T47D (cell line): ENCODE measurements at places on chromosomes 2 and 18.

DNA sequence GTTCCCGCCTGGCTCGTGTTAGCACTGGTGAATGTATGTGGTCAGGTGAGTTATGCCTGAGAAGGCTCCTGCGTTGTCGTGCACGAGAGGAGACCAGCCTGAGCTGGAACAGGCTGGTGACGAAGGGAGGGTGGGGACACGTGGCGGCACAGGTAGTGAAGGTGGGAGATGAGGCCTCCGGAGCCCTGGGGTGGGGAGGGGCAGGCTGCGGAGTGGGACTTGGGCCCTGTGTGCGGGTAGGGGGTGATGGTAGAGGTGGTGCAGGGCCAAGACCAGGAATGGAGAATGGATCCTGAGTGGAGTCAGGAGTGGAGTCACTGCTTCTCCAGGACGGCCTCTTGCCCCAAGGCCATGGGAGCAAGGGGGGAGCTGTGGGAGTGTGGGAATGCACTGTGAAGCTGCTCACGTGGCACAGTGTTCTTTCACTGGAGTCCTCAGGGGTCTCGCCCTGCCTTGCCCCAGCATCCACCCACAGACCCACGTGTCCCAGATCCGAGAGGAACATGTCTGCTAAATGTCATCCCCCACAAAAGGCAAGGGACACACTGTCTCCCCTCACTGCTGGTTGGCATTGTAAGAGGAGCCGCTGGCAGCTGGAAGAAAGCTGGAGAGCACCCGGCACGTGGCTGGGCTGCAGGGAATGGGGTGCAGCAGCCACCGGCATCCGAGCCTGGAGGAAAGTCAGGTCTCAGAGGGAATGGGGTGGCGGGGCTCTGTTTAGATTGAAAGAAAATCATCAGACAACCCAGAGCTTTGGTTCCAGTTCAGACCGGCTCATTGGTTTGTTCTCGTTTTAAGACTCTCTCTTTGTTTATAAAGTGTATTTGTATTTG, 63.7 kb downstream of the CYP26B1 start:
- DNase-seq = no peak

GRCh38 chr2:172172513-172173173, 69.9 kb upstream of the DLX2 start:
- peak; percentile 70 for DNase-seq

DNA sequence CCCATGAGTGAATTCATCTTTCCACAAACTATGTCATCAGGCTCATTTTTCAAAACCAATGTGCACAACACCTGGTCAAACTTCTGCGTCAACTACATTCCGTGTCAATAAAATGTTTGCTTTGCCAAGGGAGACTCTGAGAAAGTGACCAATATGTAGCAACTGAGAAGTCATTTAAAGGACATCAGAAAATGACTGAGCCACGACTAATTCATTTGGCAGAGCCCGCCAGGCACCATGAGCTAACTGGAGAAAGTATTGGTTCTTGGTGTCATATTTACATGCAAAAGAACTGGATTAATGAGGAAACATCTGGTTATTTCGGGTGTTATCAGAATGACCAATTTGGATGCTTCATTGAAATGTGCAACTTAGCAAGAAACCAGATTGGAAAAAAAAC, 7.2 kb downstream of the RND3 start:
- DNase-seq = no peak

DNA sequence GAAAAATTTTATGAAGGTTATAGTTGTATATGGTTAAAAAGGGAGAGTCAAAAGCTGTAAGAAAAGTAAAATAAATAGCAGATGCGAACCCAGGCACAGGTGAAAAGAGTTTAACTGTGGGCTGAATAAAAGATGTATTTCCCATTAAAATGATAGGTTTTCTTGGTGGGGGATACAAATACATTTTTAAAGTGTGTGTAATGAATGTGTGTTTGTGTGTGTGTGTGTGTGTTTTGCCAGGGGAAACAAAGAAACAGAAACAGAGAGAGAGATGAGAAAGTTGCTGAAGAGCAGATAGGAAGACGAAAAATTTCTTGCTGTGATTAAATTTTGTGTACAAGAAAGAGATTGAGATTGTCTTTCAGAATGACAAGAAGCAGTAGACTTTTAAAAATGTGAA, 12.1 kb downstream of the TFPI start:
- no peak for DNase-seq

GRCh38 chr2:54624591-54625071, 98.8 kb upstream of the EML6 start:
- DNase-seq = no peak

- no peak for DNase-seq
These were observed 95.3 kb downstream of the MREG start for GRCh38 chr2:215917953-215918620.

- no peak for DNase-seq
These were observed 1.3 kb downstream of the EML6 start for GRCh38 chr2:54724560-54725342.

DNA sequence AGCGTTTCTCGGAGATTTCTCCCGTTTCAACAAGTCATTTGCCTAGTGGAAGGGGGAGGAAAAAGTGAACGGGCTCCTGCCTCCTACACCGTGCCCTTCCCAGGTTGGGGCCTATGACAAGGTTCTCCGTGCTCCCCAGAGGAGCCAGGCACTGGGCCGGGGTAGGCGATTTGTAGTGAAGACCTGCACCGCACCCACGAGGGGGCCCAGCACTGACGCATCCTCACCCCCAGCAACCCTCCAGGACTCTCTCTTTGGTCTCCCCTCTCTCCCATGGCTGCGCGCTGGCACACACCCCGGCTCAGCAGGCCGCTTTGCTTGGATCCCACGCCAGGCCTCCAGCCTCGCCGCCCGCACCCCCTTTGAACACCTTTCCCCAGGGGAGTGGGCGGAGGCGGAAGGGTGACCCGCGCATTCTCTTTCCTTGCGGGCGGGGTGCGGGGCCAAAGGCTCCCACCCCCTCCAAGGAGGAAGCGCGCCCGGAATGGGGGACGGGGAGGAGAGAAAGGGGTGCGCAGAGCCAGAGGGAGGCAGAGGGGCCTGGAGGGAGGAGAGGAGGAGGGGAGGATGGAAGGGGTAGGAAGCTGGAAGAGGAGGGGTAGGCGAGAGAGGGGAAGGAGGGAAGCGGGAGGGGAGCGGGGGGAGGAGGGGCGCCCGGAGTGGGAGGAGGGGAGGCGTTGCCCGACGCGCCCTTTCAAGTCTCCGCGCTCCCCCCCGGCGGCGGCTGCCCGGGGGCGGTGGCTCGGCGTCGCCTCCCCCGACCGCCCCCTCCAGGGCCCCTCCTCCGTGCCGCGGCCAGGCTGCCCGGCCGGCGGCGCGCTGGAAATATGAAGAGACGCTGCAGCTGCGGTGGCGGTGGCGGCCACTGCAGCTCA, at the start of gene APCDD1:
Gene APCDD1 (plus strand): TSS at position 830 of the 875 bp plus-strand sequence. CDS start 347 bp downstream, outside the sequence.
- DNase-seq = no peak

DNA sequence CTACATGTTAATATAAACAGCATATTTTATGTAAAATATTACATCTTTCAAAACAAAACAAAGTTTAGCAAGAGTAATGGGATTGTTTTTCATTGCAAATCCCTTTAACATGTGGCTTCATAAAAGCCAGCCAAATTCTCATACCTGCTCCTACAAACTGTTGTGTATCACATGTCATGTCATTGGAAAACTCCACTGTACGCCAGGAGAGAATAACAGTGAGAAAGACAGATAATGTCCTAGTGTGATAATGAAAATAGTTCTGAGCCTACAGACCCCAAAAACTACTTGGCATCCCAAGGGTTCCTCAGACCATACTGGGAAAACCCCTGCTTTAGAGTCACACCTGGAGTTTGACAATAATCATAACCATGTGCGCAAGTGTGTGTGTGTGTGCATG, 182.7 kb upstream of the HNRNPA3 start:
- no peak for DNase-seq

DNA sequence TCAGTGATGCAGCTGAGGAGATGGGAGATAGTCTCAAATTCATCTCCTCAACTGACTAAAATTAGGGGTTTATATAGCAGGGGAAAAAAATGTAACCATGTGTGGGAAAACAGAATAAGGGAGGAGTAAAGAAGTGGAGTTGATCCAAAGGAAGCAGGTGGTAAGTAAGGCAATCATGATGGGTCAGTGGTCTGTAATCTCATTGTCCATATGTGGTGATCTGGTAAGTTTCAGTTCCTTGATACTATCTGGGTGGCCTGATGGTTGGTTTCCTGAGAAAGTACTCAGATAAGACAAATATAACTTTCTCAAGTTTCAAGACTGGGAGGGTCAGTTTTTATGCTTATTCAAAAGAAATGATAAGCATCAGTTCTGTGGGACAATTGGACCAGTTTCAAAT, 312.3 kb upstream of the KCNJ3 start:
- no peak for DNase-seq

- DNase-seq = no peak
These were observed 150.3 kb upstream of the ZFP36L2 start for GRCh38 chr2:43376523-43377198.

DNA sequence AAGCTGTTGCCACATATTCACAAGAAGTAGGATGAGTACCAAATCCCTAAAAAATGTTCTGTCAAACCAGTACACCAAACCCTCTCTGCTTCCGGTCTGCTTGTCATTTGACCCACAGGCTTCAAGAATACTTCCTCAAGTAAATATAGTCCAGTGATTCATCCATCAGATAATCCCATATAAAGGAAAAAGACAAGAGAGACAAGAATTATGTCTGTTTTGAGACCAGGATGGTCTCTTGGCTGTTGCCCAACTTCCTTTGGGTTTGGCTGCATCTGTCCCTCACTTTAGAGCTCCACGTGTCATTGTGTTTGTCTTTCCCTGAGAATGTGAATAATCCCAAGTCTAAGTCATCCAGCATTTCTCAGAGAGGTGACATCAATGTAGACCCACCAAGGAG, 91.5 kb upstream of the NRP2 start:
- no peak for DNase-seq

- DNase-seq = no peak
These were observed 98.8 kb downstream of the INHBB start for GRCh38 chr2:120444691-120445240.

- peak; percentile 29 for DNase-seq
These were observed 308.9 kb downstream of the RND3 start for GRCh38 chr2:150178591-150178990.

- DNase-seq = no peak
These were observed 53.1 kb downstream of the APOB start for GRCh38 chr2:20990442-20991430.

- peak; percentile 84 for DNase-seq
These were observed 36.4 kb downstream of the NEDD4L start for GRCh38 chr18:58080451-58080850.

GRCh38 chr2:235658351-235659174, 164.7 kb downstream of the AGAP1 start:
- DNase-seq = no peak

DNA sequence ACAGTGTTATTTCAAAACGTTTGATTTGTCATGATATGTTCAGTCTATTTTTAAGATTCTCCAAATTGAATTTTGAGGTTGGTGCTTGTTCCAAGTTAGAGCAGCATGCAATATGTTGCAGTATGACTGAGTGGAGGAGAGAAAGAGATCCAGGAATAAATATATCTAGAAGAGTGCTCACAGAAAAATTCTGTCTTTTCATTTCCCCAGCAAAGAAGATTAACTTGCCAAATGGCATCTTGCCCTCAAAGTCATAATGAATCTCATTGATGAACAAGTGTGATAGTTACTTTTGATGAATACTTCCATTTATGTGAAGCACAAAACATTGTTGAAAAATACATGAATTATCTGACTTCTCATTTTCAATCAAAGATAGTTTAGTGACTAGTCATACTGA, 95.9 kb downstream of the KCNJ3 start:
- DNase-seq = no peak

- DNase-seq = no peak
These were observed 600.0 kb downstream of the SLC4A3 start for GRCh38 chr2:220227266-220227920.

DNA sequence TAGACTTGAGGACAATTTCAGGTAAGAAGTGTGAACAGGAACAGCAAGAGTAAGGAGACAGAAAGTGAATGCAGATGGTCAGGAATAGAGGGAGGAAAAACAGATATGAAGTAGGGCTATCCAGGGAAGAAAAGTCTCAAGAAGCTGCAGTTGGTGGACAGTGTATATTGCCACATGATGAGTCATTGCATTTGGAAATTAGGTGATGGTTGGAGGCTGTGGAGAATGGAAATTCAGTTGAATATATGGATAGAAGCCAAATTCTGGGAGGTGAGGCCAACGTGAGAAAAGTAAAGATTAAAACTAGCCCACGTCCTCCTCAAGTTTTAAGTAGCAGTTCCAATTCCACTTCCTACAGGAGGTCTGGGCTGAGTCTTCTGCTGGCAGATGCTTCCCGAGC, 158.4 kb downstream of the UBE2E3 start:
- DNase-seq = no peak

DNA sequence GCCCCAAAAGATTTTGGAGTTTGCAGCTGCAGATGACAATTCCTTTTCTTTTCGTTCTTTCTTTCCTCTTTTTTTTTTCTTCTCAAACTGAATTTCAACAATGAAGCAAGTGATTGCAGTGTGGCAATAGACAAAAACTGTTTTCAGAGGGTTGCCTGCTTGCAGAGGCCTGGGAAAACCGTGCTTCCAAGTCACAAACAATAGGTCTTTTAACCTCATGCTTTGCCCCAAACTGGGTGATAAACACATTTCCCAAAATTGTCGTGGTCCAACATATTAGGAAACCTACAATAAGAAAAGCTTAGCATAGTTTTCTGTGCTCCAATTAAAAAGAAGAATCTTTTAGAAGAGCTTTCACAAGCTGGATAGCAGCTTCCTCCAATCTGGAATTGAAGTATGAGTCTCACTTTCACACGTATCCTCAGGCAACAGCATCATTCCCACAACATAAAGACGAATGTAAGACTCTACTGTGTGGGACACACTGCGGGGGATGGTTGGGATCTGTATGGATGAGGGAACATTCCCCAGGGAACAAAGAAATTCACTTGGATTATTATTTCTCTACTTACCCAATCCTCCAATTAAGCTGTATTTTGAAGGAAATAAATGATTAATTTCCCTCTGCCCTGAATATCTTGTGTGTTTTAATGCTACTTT, 656.1 kb downstream of the RNF144A start:
- DNase-seq = no peak

DNA sequence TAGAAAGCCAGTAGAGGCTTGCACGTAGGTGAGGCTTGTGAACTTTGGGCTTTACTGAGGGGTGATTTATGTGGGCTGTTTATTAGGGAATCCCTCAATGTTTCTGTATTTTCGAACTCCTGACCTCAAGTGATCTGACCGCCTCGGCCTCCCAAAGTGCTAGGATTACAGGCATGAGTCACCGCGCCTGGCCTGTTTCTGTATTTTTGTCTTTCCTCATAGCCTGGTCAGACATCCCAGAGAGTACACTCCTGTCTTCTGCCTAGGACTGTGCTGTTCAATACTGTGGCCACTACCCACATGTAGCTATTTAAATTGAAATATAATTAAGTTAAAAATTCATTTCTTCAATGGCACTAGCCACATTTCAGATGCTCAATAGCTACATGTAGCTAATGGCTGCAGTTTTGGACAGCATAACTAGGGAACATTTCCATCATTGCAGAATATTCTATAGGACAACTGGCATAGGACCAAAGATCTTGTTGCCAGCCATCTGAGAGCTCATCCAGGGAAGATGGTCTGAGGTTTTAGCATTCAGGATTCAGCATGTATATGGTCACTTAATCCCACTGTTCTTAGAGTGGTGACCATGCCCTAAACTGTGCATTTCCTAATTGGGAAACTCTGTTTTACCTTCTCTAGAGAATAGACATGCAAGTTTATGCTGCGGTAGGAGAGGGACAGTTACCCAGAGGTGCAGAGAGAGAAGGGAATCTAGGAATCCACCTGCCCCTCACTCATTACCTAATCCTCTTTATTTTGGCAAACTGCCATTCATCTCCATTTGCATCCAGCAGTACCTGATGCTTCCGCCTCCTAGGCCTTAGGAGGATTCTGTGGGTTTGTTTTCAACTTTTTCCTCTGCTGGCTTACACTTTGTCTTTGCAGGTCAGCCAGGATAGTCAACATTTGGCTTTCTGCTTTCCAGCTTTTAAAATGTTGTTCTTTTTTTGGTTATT, 64.4 kb downstream of the LCLAT1 start:
- DNase-seq = no peak
